ENCODE measurements at places on chromosomes 11 and 22. TPM values are rescaled to one million over a fixed set of nuclear protein-coding genes. Genes with fewer than 3 reads are reported as not detected.

CASP12 gene
- total RNA-seq: not detected

CDHR5 gene
- not detected for total RNA-seq

CCDC34 gene
- total RNA-seq: 1.2 TPM

MN1 gene
- total RNA-seq: 37.7 TPM

OSM gene
- not detected for total RNA-seq

GDPD4 gene
- not detected for total RNA-seq

ST3GAL4 gene
- total RNA-seq: 63.0 TPM
